ENCODE measurements at places on chromosomes 16 and 17. TPM values are rescaled to one million over a fixed set of nuclear protein-coding genes. Genes with fewer than 3 reads are reported as not detected.

- DNase-seq: no peak
Observed at GRCh38 chr17:82534401-82534812, 14.9 kb downstream of the FOXK2 start.

DNA sequence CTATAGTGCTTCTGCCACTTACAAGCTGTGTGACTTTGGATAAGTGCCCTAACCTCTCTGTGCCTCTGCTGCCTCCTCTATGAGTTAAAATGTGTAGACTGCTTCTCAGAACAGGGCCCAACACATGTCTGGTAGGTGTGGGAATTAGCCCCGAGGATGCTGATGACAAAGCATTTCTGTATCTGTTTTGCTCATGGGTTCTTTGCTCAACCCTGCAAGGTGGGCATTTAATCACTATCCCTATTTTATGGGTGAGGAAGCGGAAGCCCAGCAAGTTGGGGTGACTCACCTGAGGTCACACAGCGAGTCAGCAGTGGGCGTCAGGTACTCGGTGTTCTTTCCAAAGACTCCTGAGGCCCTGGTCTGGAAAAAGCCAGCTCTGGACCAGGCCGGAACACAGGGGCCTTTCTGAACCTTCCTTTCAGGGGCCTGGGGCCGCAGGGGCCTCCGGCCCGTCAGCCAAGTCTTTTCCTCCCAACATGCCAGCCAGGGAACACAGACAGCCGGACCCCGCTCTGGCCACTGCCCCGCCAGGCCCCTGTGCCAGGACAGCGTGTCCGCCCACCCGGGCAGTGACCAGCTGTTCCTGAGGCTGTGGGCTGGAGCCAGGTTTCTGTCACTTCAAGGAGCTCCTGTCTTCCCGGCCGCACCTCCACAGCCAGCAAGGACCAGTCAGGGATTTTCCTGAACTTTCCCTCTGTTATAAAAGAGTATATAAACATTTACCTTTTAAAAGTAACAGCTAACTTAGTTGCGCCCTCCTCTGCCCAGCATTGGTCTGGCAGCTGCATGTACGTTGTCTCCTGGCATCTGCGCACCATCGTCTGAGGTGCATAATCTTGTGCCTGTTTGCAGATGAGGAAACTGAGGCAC lies 62.5 kb downstream of the SREBF1 start:
- DNase-seq: peak; percentile 52

GRB2 gene
- total RNA-seq: 109 TPM

MYO15A gene
- not detected for total RNA-seq

- no peak for DNase-seq
Observed at GRCh38 chr17:75518201-75518600, 1.9 kb downstream of the TSEN54 start.

- DNase-seq: peak; percentile 7
Observed at GRCh38 chr17:12821376-12821940, 32.2 kb downstream of the ARHGAP44 start.

KRT40 gene
- not detected for total RNA-seq

EXOC3L1 gene
- total RNA-seq: 1.4 TPM

- no peak for DNase-seq
Observed at GRCh38 chr16:3518986-3519348, 18.2 kb downstream of the CLUAP1 start.

DNA sequence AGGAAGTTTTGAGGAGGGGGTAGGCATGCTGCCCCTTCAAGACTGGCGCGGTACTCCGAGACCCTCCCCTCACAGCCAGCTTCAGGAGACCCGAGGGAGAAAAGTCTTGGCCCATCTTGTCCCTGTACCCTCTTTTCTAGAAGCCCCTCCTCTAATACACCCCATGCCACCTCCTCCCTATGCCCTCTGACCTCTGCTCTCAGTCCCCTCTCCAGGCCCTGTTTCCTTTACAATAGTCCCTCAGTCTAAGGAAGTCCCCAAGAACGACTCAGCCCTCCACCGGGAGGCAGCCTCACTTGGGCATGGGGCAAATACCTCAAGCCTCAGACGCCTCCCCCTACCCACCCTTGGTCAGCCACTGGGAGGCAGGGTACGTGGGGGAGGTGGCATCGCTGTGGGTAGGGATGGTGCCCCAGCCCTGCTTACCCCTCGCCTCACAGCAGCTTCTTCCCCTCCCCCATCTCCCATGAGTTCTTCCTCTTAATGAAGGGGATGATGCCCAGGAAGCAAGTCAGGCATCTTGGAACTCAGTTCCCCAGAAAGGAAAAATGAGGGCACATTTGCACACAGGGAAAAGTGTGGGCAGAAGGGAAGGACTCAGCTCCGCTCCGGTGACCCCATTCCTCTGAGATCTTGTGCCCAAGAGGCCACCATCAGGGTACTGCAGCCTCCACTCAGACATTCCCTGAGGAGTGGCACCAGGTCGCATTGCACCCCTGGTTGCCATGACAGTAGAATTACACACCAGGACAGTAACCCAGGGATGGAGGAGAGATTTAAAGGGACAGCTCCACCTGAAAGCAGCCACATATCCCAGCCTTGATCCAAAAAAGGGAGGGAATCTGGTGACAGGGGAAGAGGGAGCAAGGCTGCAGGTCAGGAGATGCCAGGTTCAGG lies 6.2 kb downstream of the MPP2 start:
- DNase-seq: peak; percentile 52

MFAP4 gene
- 0.07 TPM for total RNA-seq

- DNase-seq: peak; percentile 40
Observed at GRCh38 chr16:79605999-79606398, 5.5 kb upstream of the MAF start.

SLC35G3 gene
- total RNA-seq: not detected

GRCh38 chr16:65662256-65662655 lies 540.4 kb upstream of the CDH11 start:
- no peak for DNase-seq

DNA sequence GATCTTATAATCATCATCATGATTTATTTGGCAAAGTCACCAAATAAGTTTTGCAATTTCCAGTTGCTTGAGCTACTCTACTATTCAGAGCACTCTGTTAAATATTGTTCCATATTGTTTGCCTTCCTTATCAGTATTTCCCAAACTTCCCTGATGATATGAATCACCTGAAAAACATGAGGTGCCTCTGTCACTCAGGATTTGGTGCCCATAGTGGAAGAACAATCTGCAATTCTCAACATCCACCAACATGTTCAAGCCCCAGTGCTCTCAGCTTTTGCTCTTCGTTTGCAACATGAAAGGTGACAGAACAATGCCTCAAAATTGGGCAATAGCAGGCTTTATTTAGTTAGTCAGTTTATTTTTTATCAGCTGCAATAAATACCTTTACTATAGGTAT lies 28.6 kb upstream of the WSB1 start:
- DNase-seq: no peak

DNA sequence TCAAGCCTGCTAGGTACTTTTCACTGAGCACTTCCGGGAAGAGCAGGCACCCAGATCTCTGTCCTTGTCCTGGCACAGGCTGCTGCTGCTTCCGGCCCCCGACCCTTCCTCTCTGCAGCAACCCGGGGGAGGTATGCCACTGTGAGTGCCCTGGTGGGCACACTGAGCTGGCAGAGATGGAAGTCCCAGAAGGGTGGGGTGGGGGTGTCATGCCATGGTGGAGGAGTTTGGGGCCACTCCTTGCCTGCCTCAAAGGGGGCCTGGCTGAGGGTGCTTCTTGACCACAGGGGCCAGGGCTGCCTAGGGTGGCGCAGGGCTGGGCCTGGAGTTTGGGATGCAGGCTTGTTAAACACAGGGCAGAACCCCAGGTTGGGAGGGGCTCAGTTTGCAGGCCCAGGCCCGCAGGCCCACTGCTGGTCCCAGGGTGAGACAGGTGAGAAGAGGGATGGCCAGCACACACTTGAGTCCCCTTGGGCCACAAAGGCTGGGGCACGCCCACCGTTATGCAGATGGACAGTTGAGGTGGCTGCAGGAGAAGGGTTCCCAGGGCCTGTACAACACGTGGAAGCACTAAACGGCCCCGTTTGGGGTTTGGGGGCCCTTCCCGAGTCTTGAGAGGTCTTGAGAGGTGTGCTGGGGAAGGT lies 8.7 kb downstream of the TMEM235 start:
- no peak for DNase-seq

DNA sequence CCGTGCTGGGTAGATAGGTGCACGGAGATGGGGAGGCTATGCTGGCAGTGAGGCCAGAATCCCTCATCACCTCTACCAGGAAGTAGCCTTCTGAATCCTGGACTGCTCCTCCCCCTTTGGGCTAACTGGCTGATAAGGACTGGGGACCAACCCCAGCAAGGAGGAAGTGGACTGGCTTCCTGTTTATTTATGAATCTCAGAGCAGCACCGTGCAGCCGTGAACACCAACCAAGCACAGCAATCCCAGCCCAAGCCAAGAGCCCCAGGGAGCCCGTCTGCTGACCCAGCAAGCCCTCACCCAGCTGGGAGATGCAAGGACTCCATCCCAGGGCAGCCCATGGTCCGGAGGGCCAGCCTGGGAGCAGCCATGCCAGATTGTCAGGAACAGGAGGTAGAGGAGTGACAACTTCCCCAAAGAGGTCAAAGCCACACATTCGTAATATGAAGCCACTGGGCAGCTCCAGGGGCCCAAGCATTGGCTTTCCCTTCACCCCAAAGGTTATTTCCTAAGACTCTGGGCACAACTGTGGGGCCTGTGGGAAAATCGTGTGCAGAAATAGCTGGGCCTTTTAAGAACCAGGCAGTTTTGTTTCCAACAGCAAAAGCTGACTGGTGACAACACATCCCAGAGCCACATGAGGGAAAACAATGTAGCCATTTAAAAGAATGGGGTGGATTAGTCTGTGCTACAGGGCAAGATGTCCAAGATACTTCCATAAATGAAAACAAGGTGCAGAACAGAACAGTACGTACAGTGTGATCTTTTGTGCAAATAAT lies 23.9 kb downstream of the PHB1 start:
- peak; percentile 67 for DNase-seq

DNA sequence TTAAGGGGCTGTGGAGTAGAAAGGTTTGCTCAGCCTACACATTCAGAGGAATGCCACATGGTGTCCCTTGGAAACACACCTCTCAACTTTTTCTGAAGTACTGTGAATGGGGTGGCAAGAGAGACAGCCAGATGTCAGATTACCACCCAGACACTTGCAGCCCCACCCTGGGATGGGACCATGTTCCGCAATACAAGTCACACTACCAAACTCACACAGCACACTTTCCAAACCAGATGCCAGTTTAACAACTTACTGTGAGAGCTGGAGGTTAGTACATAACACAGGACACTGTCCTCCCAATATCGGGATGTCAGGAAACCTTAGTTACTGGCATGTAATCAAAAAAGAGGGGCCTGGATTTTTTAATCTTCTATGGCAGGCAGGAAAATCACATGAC lies 7.9 kb downstream of the USP7 start:
- DNase-seq: no peak

DNA sequence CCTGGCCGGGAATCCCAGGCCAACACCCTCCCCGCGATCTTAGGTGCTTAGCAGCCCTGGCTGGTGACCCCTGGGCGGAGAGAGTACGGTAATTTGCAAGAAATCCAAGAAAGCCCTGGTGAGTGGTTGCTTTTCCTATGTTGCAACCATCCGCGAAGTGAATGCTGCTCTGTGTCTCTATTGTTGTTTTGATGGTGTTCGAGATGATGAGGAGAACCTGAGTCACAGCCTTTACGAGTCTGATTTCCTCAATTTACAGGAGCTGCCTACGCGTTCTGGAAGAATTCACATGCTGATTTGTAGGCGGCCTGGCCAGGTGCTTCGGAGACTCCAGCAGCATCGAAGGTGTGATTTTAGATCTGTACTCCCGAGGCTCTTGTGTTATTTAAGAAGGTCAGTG lies 63.3 kb downstream of the TMEM235 start:
- DNase-seq: peak; percentile 64

MTSS2 gene
- total RNA-seq: 39.3 TPM

GRCh38 chr16:81678326-81679095 lies 100.6 kb upstream of the PLCG2 start:
- DNase-seq: no peak

DNA sequence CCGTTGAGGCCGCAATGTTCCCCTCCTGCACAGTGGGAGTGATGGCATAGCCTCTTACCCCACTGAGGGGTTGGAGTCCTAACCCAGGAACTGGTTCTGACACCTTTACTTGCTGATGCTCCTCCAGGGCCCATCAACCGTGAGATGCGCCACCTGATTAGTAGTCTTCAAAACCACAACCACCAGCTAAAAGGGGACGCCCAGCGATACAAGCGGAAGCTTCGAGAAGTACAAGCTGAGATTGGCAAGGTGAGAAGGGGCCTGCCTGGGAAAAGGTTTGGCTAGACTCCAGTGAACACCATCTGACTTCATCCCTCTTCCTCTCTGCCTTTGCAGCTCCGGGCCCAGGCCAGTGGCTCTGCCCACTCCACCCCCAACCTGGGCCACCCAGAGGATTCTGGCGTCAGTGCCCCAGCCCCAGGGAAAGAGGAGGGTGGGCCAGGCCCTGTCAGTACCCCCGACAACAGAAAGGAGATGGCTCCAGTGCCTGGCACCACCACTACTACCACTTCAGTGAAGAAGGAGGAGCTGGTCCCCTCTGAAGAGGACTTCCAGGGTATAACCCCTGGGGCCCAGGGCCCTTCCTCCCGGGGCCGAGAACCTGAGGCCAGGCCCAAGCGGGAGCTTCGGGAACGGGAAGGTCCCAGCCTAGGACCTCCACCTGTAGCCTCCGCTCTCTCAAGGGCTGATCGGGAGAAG lies 5.8 kb downstream of the RNF40 start:
- DNase-seq: no peak

- DNase-seq: no peak
Observed at GRCh38 chr16:76670125-76670857, 393.1 kb downstream of the CNTNAP4 start.

GGT6 gene
- total RNA-seq: not detected

Data from M059J (cell line).